Activated CD8-positive, alpha-beta T cell treated with anti-CD3 and anti-CD28 coated beads for 36 hours (primary cell): ENCODE measurements at places on chromosomes 2 and 18.
A peak's percentile ranks its signal among the peaks of the same experiment; 100 is the strongest.

- DNase-seq = no peak
These were observed 163.1 kb downstream of the ASB1 start for GRCh38 chr2:238589591-238590460.

GRCh38 chr2:63300835-63301234, 250.2 kb downstream of the OTX1 start:
- peak; percentile 10 for DNase-seq

GRCh38 chr2:145116056-145116455, 596.1 kb upstream of the ZEB2 start:
- no peak for DNase-seq

GRCh38 chr2:137771064-137771463, 193.2 kb upstream of the HNMT start:
- no peak for DNase-seq

- peak; percentile 26 for DNase-seq
These were observed 199.0 kb downstream of the LPIN1 start for GRCh38 chr2:11945139-11946126.

DNA sequence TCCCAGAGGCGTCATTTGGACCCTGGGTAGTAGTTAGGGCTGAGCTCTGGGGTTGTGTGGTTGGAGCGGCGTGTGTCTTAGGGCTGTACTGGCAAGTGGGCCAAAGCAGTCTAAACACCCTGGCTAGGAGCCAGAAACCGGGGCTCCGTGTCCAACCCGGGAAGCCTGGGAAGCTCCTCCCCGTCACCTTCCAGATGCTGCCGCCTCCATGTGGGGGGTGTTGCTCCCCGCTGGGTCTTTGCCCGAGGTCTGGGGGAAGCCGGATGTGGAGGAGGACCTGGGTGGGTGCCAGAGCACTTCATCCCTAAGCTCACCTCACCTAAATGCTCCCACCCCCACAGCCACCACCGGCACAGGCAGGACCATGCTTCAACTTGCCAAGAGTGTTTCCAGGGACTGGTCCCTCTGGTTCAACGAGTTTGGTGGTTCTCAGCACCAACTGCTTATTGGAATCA, 25.4 kb downstream of the TET3 start:
- DNase-seq = no peak

GRCh38 chr2:155815851-155816250, 516.7 kb downstream of the NR4A2 start:
- DNase-seq = peak; percentile 3

DNA sequence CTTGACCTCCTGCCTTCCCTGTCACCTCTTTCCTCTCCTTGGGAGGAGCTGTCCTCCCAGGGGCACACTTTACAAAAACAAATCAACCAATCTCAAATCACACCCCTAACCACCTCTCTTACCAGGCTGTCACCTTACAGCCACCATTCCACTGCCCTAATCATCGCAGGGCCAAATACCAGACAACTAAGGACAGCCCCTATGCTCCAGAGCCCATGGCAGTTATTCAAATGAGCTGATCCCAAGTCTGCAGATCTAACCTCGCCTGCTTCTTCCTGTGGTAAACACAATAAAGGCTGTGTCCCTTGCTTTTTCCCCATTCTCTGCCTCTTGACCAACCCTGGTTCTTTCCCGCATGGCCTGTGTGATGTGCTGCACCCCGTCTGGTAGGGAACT, 154.2 kb upstream of the CNTNAP5 start:
- DNase-seq = no peak

- no peak for DNase-seq
These were observed 81.8 kb downstream of the LAMA1 start for GRCh38 chr18:7035807-7036206.

DNA sequence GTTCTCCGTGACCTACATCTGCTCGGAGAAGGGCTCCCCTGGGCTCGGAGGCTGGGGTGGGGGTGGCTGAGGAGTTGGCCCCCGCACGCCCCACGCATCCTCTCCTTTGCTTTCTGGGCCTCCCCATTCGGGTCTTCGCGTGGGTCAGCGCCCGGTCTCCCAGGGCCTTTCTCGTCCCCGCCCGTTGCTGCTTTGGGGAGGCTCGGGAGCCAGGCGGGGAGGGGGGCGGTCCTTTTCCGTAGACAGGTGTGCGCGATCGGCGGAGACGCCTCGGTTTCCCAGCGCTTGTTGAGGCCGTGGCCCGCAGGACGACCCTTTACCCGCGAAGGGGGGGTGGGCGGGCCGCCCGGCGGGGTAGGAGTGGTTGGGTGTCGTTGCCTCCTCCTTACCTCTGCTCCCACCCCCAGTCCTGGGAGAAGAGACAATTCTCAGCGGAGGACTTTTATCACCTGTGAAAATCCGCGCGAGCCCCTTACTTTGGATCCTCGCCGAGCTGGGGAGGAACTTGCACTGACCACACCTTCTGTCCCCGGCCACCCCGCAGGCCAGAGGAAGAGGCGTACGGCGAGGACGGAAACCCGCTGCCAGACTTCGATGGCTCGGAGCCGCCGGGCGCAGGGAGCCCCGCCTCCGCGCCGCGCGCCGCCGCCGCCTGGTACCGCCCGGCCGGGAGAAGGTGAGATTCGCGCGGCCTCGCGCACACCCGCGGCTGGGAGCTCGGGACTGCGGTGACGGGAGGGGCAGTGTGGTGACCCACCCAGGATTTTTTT, 2.6 kb downstream of the ADCYAP1 start:
- DNase-seq = peak; percentile 24
